ENCODE measurements at places on chromosomes 11 and 22. TPM values are rescaled to one million over a fixed set of nuclear protein-coding genes. Genes with fewer than 3 reads are reported as not detected.

DNA sequence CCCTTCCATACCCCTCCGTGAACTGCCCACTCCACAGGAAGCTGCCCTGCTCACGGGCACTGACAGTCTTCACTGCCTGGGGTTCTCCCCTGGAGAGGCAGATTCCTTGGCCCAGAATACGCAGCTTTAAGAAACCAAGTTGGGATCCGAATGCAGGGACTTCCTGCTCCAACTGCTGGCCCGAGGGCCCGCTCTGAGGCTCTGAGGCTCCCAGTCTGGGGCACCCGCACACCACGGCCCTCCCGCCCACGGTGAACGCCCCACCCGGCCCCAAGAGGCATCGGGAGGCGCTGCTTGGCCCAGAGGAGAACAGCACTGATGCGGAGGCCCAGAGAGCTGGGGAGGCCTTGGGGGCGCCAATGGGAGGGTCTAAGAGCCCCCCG lies 42.3 kb downstream of the IGF2 start:
- no peak for DNase-seq

DNA sequence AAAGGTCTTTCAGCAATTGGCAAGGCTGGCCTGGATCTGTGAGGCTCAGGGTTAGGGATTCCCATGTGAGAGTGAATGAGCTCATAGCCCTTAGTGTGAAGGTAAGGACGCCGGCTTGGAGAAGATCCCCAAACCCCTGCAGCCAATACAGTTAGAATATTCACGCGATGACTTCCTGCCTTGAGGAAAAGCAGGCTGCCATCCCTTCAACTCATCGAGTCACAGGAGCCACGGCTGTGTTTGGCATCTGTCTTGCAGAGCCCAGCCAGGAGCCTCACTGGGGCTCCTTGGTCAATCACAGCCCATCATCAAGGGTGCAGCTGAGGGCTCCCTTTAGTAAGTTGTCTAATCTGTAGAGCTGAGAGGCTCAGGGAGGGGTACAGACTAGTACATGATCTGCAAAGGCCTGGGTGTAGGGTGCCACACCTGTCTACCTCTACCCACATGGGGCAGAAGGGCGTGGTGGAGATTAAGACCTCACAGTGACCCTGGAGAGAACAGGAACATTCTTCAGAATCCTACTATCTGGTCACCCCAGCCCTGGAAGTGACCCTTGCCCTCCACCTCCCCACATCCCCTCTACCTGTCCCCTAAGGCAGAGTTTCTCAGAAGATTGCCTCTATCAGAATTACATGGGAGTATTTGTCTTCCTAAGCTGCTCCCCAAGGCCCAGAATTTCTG lies 18.5 kb downstream of the IL10RA start:
- no peak for DNase-seq

DRICH1 gene
- total RNA-seq, result not detected

GRCh38 chr22:25153961-25154666 lies 45.5 kb upstream of the CRYBB3 start:
- no peak for DNase-seq

DNA sequence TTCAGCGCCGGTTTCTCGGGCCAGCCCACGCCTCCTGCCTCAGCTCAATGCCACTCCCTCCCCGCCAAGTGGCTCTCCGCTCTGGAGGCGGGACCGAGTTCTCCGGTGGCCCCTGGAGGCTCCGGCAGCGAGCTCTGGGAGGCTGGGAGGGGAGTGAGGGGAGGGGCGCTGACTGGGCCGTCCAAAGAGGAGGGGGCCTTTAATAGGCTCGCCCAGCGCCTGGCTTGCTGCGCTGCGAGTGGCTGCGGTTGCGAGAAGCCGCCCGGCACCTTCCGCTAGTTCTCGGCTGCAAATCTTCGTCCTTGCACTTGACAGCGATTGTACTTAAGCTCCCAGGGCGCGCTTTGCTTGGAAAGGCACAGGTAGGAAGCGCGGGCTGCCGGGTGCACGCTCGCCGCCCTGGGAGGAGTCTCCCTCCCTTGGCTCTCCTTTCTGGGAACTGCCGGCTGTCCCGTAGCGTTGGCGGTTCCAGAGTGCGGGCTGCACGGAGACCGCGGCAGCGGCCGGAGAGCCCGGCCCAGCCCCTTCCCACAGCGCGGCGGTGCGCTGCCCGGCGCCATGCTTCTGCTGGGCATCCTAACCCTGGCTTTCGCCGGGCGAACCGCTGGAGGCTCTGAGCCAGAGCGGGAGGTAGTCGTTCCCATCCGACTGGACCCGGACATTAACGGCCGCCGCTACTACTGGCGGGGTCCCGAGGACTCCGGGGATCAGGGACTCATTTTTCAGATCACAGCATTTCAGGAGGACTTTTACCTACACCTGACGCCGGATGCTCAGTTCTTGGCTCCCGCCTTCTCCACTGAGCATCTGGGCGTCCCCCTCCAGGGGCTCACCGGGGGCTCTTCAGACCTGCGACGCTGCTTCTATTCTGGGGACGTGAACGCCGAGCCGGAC lies at the start of gene ADAMTS15:
TSS of gene ADAMTS15 (plus strand) at position 230 of the 894 bp plus-strand sequence. CDS start at position 559, 329 bp downstream.
- no peak for DNase-seq

PGA4 gene
- total RNA-seq, result not detected

GRCh38 chr11:79095424-79095823 lies 345.4 kb downstream of the TENM4 start:
- no peak for DNase-seq

MYOD1 gene
- total RNA-seq, result not detected

Data from glomerular endothelial cell (primary cell).